ENCODE measurements at places on chromosomes 1 and 21.

DNA sequence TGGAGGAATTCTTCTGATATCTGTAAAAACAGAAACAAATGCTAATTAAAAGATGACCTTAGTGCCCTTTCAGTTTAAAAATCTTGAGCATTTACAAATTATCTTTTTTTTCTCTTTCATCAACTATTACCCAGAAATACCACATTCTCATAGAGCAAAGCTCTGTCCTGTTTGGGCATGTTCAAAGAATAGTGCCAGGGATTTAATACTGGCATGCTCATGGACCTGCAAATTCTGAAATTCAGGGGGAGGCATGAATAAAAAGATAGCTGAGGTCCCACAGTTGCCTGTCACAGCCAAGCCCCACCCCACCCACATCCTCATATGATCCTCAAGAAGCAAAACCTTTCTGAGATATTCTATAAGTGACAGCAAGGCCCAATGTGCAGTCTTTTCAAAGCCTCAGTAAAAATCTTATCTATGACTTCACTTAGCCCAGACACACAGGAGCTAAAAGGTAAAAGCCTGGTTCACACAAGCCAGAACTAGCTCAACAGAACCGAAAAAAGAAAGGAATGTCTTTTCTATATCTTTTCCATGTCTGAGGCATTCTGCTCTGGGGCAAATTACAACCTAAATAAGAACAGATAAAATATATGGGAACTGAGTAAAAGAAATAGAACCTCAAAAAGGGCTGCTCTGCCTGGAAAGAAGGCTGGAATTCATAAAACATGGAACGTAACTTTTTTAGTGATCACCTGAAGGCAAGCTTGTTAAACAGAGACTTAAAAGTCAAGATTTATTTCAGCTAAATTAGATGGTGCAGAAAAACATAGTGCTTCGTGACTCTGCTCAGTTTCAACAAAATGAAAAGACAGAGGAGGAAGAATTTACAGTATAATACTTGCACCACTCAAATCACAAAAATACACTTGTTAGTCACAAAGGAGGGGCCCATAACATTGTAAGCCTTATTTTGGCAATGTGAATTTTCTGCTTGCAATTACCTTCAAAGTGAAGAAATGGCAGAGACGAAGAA lies 11.0 kb downstream of the WLS start:
- DNase-seq: no peak

GRCh38 chr1:184016169-184016568 lies 21.4 kb downstream of the COLGALT2 start:
- no peak for DNase-seq

GRCh38 chr1:102097451-102097850 lies 100.7 kb upstream of the OLFM3 start:
- DNase-seq: no peak

DNA sequence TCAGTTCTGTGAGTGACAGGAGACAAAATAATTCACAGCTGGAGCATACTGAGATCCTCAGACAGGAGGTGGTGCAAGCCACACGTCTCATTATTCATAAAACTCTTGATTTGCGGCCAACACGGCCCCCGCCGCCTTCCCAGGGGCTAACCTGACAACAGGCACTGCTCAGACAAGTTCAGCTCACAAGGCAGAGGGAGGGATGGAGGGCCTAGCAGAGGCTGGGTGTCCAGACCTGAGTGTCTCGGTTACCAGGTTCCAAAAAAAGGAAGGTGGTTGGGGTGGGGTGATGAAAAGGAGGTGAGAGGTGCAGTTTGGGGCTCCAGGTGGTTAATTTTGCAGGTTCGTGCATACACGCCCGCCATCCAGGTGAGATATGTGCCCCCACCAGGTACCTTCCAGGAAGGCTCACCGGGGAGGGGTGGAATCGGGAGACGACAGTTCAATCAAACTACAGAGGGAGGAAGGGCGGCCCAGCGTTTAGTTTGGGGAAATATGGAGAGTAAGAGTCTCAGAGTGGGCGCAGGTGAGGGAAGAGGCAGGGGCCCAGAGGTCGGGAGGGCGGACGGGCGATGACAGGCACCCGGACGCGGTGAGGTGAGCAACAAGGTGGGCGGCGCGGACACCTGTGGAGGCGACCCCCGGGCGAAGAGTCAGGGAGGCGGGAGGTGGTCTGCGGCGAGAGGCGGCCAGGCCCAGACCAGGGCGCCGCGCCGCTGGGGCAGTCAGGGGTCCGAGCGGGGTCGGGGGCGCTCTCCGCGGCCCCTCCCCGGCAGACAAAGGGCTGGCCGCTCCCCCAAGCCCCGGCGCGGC lies 629 bp downstream of the CTNNBIP1 start:
- no peak for DNase-seq

DNA sequence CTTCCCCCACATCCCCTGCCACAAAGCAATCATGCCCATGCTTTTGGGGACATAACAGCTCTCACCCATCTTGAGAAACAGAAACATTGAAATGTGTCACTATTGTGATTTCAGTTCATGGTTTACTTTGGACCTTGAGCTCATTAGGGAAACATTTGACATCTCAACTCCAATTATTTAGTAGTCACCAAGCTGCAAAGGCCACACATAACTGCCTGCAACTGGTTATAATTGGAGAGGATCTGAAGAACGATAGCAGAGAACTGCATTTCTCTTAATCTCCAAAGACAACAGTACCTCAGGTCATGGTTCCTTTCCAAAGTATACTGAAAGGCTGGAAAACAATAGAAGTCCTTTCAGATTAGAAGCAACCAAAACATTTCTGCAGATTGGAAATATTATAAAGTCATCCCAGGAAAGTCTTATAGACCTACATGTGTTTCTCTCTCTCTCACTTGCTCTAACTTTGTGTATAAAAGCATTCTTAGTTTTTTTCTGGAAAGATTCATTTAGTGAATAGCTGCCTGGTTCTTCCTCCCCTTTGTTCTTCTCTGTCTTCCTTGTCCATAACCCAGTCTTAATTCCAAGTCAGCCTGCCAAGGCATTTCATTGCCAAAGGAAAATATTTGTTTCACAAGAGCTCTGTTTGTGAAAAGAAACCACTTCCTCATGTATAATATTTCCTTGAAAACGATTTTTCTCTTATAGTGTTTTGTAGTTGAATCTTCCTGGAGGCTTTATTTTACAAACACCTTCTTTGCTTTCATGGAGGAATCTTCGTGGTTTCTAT lies 426.8 kb downstream of the ADGRL2 start:
- no peak for DNase-seq

Measured in effector memory CD4-positive, alpha-beta T cell (primary cell).